ENCODE measurements at places on chromosomes 16 and 17.

DNA sequence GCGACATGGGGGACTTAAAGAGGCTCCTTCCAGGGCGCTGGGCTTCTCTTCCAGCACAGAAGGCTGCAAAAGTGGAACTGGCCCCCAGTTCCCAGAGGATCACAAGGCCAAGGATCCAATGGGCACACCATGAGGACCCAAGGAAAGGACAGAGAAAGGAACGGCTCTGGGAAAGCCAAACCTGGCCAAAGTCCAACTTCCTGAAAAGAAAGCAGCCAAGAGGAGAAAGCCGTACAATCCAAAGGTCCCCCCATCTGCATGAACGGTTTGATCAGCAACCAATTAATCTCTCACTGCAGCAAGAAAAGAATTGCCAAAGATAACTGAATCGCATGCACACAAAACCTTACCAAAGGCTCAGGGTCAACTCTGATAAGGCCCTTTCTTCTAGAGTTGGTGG is 19.8 kb upstream of the ICAM2 start:
- DNase-seq, result no peak

DNA sequence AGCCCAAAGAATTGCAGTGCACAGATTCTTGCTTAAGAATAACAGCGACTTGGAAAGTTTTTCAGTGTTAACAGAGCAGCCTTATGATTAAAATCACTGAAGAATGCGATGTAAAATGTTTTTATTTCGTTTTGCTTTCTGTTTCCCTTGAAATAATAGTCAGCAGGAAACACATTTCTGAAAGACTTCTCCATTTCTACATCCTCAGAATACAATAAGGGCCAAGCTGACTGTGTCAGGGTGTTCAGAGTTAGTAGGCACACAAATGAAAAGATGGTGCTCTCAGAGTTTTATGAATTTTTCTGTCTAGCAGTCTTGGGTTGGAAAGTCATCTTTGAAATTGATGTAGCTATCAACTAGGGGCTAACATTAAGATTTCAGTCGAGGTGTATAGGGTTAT is 582.9 kb upstream of the RBFOX1 start:
- no peak for DNase-seq

DNA sequence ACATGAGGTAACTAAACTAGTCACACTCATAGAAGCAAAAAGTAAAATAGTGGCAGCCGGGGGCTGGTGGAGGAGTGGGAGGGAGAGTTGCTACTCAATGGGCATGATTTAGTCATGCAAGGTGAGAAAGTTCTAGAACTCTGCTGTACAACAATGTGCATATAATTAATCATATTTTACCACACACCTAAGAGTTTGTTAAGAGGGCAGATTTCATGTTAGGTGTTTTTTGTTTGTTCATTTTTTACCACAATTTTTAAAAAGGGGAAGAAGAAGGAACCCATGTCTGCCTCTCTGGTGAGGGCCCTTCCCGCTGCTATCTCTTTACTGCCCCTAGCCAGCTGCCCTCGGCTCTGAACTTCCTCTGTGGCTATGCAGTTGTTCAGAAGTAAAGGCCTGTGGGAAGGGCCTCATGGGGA is 11.2 kb downstream of the CD300LB start:
- DNase-seq, result peak; percentile 27

DNA sequence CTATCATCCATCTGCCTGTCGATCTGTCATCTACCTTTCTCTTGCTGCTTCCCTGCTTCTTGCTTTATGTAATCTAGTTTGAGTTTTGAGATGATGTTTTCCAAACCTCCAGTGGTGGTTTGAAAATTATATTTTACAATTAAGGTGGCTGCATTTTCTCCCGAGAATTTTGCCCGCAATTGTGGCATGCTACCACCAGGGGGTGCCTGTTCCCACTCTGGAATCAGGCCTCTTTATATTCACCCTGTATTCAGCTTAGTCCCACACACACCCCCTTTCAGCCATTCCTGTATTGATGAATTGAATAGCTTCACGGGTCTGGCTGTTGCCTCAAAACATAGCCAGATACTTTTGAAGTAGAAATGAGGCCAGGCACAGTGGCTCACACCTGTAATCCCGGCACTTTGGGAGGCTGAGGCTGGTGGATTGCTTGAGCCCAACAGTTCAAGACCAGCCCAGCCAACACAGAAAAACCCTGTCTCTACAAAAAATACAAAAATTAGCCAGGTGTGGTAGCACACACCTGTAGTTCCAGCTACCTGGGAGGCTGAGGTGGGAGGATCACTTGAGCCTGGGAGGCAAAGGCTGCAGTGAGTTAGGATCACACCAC is 3.2 kb downstream of the PRSS22 start:
- DNase-seq, result no peak

DNA sequence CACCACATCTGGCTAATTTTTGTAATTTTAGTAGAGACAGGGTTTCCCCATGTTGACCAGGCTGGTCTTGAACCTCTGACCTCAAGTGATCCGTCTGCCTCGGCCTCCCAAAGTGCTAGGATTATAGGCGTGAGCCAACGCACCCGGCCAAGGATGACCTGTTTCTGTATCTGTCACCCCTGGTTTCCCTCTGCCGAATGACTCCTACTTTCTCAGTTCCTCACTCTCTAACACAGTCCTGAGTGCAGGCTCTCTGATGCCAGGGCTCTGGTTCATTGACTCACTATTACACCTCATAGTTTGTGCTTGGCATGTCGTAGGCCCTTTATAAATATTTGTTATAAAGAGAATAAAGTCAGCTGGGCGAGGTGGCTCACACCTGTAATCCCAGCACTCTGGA is 10.7 kb upstream of the PRPF8 start:
- no peak for DNase-seq

DNA sequence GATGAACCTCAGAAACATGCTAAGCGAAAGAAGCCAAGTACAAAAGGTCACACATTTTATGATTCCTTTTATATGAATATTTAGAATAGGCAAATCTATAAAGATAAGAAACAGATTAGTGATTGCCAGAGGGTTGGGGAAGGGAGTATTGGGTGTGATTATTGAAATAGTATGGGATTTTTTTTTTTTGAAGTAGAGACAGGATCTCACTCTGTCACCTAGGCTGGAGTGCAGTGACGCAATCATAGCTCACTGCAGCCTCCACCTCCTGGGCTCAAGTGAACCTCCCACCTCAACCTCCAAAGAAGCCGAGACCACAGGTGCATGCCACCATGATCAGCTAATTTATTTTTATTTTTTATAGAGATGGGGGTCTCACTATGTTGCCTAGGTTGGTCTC is 35.7 kb downstream of the MEOX1 start:
- DNase-seq, result no peak

DNA sequence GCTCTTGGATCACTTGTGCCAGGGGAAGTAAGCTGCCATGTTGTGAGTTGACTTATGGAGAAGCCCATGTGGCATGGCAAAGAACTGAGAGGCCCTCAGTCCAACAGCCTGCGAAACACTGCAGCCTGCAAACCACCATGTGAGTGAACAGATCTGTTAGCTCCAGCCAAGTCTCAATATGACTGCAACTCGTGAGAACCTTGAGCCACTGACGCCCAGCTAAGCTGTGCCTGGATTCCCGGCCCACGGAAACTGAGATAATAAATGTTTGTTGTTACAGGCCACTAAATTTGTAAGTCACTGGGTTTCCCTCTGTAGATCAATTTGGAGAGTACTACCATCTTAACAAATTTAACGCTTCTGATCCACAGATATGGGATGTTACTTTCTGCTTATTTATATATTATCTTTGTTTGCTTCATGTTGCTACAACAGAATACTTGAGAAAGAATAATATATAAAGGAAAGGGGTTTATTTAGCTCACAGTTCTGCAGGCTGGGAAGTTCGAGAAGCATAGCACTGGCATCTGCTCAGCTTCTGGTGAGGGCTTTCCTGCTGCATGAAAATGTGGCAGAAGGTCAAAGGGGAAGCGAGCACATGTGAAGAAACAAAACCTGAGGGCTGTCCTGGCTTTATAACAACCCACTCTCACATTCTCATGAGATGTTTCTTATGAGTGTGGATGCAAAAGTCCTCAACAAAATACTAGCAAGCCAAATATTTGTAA is 29.4 kb upstream of the ATP2A3 start:
- no peak for DNase-seq

DNA sequence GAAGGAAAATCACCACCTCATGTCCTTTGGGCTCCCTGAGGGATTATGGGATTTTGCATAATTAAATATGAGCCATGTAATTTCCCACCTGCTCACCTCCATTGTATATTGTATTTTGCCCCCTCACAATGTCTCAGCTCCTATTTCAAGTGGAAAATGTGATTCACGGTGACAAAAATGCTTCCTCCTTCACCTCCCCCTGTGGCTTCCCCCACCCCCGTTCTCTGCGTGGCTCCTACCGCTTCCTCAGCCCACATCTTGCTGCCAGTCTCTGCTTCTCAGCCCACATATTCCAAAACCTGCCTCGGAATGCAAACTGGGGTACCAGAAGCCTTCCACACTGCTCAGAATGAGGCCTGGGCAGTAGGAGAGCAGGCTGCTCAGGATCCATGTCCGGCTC is 394.5 kb upstream of the C16orf82 start:
- no peak for DNase-seq

DNA sequence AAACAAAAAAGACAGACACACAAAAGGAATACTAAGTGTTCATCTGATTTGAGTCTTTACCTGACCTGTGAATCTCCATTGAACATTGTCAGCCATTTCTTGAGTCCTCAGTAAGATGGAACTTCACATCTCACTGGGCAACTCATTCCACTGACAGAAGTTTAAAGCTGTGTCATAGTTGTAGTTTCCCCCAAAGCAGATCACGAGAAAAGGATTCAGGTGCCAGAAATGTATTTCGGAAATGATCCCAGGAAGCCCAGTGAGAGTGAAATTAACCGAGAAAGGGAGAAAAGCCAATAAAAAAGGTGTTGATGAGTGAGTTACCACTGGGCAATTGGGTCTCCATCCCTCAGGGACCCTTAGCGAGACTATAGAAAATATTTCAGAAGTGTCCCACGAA is 6.5 kb downstream of the CHD9 start:
- DNase-seq, result no peak

GRCh38 chr17:69593716-69594115 is 179.2 kb downstream of the MAP2K6 start:
- DNase-seq, result no peak

- DNase-seq, result no peak
Observed at GRCh38 chr16:87235810-87236515, 81.2 kb downstream of the C16orf95 start.

- DNase-seq, result peak; percentile 3
Observed at GRCh38 chr16:58501242-58502131, 1.5 kb downstream of the NDRG4 start.

- DNase-seq, result no peak
Observed at GRCh38 chr17:2713881-2714280, 2.3 kb upstream of the CLUH start.

- DNase-seq, result no peak
Observed at GRCh38 chr17:27518545-27519521, 62.6 kb downstream of the KSR1 start.

GRCh38 chr16:11557801-11558200 is 28.9 kb downstream of the LITAF start:
- no peak for DNase-seq

DNA sequence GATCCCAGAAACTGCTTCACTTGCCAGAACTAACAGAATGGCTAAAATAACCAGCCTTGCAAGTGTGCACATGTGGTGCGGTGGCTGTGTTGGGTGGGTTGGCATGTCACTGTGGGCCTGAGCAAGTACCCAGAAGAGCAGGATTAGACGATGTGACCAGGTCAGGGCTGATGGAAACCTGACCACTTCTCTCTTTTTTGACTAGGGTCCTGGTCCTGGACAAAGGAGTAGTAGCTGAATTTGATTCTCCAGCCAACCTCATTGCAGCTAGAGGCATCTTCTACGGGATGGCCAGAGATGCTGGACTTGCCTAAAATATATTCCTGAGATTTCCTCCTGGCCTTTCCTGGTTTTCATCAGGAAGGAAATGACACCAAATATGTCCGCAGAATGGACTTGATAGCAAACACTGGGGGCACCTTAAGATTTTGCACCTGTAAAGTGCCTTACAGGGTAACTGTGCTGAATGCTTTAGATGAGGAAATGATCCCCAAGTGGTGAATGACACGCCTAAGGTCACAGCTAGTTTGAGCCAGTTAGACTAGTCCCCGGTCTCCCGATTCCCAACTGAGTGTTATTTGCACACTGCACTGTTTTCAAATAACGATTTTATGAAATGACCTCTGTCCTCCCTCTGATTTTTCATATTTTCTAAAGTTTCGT is 16.7 kb downstream of the ANKRD40 start:
- DNase-seq, result no peak

DNA sequence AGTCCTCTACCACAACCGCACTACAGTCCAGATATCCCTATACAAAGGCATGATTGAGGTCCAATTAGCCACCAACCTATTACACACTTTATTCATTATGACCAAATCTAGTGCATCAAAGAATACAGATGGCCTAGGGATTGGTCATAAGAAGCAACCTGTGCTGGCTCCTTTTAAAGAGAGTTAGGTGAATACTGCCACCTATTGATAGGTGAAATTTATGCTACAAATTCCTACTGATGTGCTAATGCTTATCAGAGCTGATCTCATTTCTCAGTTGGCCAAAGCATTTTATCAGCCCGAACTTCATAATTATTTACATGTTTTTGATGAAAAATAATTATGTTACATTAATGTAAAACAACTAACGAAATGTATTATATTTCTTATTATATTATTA is 166.3 kb downstream of the ANKFN1 start:
- DNase-seq, result no peak

- DNase-seq, result peak; percentile 87
Observed at GRCh38 chr16:46973207-46973995, at the start of gene DNAJA2. DNAJA2 (minus strand) TSS chr16:46973674; CDS start chr16:46973572, 102 bp downstream.

DNA sequence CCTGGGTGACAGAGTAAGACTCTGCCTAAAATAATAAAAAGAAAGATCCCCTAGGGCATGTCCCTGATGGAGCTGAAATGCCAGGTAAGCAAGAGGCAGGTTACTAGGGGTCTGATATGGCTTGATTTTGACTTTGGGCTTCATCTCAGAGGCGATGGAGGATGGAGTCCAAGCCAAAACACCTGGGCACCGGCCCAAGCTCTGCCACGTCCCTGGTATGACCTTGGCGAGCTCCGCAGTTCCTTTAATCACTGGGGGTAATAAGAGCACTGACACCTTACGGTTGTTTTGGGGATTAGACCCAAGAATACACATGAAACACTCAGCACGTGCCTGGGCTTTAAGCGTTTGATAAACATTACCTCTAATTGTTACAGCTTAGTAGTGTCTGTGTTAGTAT is 350.8 kb upstream of the HSBP1 start:
- DNase-seq, result no peak

- DNase-seq, result no peak
Observed at GRCh38 chr17:47252209-47252608, 1.4 kb upstream of the ITGB3 start.

- no peak for DNase-seq
Observed at GRCh38 chr17:58538811-58539409, 24.5 kb upstream of the MTMR4 start.

- DNase-seq, result no peak
Observed at GRCh38 chr16:49491771-49492761, 118.5 kb downstream of the C16orf78 start.

- DNase-seq, result no peak
Observed at GRCh38 chr17:43983515-43984411, 20.7 kb upstream of the NAGS start.

GRCh38 chr17:69170377-69170776 is 28.7 kb upstream of the ABCA6 start:
- DNase-seq, result no peak

All from gastrocnemius medialis (tissue), 4 donors.